ENCODE measurements at places on chromosomes 4 and X.
A peak's percentile ranks its signal among the peaks of the same experiment; 100 is the strongest.

GRCh38 chr4:82680834-82681233 is 117.8 kb downstream of the SCD5 start:
- DNase-seq, result no peak

GRCh38 chr4:114103908-114104307 is 124.5 kb upstream of the ARSJ start:
- no peak for DNase-seq

- no peak for DNase-seq
These were observed 471.3 kb upstream of the TECRL start for GRCh38 chr4:64880557-64880956.

- DNase-seq, result no peak
These were observed 215.3 kb downstream of the HS6ST2 start for GRCh38 chrX:132743086-132743485.

DNA sequence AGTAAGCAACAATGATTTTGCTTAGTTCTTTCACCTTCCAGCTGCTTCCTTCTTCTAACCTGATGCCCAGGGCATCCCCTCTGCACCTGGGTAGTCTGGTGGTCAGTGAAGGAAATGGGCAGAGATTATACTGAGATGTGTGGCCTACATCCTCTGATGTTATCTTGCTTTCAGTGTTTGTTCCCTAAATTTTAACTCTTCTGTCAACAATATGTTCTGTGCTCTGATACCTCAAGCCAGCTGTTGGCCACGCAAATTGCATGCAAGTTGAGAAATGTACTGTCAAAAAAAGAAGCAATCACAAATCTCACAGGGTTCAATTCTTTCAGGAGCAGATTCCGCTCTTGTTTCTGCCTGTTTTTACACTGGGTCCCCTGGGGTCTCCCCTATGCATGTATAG is 73.8 kb downstream of the FBXW7 start:
- no peak for DNase-seq

GRCh38 chr4:98659741-98660462 is 1.5 kb upstream of the TSPAN5 start:
- DNase-seq, result peak; percentile 64

DNA sequence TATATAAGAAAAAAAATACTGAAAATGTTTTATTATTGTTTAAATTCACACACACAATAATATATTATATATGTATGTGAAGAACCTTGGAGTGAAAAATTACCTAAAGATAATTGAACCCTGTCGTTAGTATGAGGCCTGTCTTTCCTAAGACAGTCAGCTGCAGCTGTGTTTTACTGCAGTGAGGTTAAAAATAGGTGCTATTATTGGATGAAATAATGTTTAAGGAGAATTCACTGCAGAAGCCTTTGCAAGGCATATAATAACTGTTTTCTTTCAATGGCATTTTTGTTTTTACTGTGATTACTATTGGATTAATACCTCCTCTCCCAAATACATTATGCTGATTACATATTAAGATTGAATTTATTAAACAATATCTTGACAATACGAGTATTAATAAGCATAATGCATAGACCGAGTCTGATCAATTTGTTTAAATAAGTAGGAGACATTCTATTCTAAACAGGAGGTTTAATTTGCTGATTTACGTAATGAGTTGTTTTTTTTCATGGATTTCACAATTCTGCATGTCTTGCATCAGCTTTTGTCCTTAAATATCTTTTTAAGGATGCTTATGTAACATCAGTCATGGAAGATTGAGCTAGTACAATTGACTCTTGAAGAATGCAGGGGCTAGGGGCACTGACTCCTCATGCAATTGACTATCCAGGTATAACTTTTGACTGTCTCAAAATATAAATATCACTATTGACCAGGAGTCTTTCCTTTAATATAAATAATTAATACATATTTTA is 1181.1 kb upstream of the PCDH7 start:
- DNase-seq, result no peak

DNA sequence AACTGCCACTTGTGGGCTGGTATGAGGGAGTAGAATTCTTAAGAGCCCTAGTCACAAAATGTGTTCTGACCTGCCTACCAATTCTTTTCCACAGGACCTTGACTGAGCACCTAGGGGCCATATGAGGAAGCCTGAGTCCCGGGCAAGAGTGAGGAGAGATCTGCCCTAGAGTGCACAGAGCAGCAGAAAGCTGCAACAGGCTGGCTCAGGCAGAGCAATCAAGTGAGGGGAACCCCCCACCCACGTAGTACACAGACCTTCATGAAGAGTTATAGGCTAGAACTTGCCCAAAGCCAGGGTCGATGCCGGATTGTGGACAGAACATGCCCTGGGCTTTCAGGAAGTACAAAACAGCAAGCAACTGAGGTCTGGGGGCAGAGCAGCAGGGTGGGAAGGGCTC is 117.0 kb downstream of the SPOCK3 start:
- DNase-seq, result no peak

GRCh38 chrX:112536544-112536943 is 143.2 kb downstream of the LHFPL1 start:
- no peak for DNase-seq

DNA sequence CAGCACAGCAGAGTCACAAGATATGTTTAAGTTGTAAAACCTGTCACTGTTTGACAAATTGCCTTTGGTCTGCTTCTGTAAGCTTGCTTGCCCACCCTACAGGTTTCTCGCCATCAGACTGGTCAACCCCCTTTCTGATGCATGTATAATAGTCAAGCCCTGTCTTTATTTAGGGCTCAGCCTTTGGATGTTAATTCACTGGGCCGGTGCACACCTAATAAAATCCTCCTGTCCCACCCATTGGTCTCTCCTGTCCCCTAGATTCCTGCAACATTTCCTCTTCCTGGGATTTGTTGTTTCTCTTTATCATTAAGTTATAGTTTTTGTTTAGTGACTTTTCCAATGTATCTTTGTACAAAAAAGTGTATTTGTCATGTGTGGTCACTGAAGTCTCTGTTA is 38.2 kb downstream of the GLUD2 start:
- no peak for DNase-seq

- no peak for DNase-seq
These were observed 280.7 kb downstream of the ANK2 start for GRCh38 chr4:113330200-113330599.

DNA sequence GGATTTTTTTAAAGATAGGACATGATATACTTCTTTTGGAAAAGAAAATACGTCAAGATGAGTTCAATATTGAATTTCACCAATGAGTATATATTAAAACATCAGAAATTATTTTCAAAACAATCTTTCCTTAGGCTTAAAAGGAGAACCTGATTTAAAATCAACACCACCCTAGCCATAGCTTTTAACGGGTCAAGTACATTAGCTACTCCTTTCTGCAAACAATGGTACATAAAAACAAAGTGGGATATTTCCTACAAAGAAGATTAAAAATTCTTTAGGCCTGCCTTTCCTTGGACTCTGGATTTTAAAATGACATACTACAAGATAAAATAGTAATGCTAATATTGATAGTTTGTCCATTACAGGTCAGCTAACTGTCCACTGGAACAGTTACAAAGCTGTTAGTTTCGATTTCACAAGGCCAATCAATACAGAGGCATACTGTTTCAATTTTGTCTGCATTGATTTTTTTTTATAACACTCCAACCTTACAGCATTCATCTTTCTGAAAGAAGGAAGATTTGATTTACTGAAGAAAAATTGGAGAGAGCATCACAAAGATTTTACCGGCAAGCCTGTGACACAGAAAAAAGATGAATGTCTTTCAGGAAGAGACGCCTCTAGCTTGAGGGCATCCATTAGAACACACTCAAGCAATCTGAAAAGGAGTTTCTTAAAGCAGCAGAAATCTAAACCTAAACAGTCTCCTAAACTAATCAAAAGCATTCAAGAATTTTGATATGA is 97.2 kb downstream of the MAB21L2 start:
- no peak for DNase-seq

- no peak for DNase-seq
These were observed 4.5 kb downstream of the APLN start for GRCh38 chrX:129650183-129650689.

- DNase-seq, result peak; percentile 66
These were observed 87.8 kb downstream of the SH3KBP1 start for GRCh38 chrX:19799319-19800182.

DNA sequence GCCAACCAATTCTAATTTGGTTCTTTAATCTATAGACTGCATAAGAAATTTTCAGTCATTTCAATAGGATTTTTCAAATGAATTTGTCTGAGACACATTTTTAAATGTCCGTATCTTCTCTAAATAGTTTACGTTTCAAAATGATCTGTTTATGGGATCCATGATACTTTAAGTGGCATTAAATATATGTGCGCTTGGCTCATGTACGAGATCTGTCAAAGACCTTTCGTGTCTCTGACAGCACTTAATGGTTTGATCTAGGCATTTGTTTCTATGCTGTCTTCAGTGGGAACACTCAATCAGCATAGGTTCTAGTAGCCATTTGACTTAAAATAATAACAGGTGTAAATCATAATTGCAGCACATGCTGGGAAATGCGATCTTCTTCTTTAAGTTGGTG is 731.0 kb downstream of the CENPC start:
- no peak for DNase-seq

GRCh38 chr4:26088433-26088928 is 174.5 kb downstream of the SMIM20 start:
- DNase-seq, result peak; percentile 89

DNA sequence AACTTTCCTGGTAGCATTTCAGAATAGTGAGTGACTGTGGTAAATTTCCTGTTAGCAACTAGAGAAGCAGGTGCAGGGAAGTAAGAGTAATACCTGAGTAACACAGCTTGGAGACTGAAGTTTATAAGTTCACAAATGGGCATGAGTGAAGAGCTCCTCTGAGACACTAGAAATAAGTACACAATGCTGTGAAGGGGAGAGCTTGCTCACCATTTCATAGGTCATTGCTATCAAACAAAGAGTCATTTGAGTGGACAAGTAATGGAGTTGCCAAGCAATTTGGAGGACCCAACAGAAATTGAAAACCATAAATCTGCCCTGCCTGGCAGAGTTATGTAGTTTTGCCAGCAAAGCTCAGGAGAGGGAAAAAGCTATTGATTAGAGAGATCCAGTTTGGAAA is 523.6 kb downstream of the TRAM1L1 start:
- no peak for DNase-seq

DNA sequence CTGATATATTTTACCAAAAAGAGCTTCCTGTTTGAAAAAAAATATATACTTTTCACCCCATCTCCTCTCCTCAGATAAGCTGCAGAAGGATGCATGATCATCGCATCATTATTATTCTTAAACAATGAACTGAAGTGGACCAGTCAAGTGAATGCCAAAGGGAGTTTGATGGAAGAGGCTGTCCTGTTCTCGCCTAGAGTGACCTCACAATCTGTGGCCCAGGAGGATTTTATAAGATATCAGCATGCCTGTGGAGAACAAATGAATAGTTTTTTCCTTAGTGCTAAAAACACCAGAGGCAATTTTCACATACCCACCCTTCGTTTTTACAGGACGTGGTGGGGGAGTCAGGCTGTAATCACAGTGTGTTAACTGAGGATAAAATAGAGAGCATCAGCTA is 112.7 kb downstream of the USP46 start:
- DNase-seq, result no peak

GRCh38 chr4:164177753-164178152 is 576.2 kb upstream of the SMIM31 start:
- no peak for DNase-seq

GRCh38 chr4:144627663-144628076 is 18.3 kb upstream of the HHIP start:
- DNase-seq, result peak; percentile 52

Measured in cardiac fibroblast (primary cell).